ENCODE measurements at places on chromosomes 4 and X.

- ATAC-seq: no peak
Observed at GRCh38 chr4:24053934-24054333, 164.1 kb upstream of the PPARGC1A start.

GRCh38 chrX:46376246-46376885 lies 168.9 kb downstream of the ZNF674 start:
- peak; percentile 95 for ATAC-seq

- no peak for ATAC-seq
Observed at GRCh38 chr4:133156556-133156955, 7.5 kb downstream of the PCDH10 start.

DNA sequence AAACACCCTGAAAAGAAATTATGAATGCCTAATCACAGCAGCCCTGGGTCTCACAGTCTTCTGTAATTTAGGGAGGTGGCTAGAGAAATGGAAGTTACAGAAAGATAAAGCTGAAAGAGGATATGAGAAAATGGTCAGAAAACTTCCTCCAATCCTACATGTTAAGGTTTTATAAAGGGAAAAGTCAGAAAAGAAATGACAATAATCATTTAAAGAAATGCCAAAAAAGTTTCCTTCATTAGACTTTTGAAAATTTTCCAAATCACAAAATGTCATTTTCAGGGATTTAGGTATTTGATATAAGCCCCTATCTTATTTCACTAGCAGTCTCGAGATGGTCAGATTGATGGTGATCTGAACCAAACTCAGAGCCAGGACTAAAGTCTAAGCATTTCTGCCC lies 276.2 kb downstream of the CHIC1 start:
- ATAC-seq: no peak

GRCh38 chrX:48540028-48540375 lies 488 bp downstream of the TBC1D25 start:
- ATAC-seq: peak; percentile 68

- no peak for ATAC-seq
Observed at GRCh38 chrX:118825227-118825626, 1.6 kb downstream of the ZCCHC12 start.

DNA sequence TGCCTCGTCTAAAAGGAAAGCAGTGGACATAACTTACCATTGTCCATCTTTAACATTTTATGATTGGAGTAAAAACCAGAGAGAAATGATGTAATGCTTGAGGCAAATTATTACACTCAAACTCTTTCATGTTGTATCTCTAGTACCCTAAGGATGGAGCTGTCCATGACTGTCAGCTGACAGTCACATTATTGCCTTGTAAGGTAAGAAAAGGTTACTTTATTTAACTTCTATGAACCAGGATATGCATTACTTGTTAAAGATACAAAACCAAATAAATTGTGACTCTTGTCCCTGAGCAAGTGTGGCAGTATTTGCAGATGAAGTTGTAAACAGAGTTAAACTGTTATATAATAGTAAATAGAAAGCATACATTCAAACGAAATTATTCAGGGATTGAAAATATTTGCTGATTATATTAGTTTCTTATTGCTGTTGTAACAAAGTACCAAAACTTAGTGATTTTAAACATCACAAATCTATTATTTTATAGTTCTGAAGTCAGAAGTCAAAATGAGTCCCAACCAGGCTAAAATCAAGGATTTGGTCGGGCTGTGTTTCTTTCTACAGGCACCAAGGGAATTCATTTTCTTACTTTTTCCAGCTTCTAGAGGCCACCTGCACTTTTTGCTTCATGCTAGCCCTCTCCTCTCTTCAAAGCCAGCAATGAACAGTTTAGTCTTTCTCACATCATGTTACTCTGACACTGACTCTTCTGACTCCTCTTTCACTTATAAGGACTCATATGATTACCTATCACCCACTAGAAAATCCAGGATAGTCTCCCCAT lies 113.8 kb downstream of the CEP44 start:
- no peak for ATAC-seq

DNA sequence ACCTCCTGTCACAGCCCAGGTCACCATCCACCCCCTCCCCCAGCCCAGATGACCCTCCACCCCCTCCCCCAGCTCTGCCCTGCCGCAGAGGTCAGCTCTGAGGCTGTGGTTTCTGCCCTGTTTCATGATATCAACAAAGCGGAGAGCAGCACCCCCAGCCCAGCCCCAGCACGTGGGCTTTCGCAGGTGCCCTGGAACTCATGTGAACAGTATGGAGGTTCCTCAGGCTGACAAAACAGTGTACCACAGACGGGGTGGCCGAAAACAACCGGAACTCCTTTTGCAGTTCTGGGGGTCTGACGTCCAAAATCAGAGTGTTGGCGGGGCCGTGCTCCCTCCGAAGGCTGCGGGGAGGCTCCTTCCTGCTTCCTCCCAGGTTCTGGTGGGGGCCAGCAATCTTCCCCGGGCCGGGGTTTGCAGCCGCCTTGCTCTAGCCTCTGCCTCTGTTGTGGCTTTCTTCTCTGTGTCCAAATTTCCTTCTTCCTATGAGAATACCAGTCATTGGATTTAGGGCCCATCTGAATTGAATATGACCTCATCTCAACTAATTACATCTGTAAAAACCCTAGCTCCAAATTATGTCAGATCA lies 7.9 kb upstream of the PSAPL1 start:
- ATAC-seq: no peak

DNA sequence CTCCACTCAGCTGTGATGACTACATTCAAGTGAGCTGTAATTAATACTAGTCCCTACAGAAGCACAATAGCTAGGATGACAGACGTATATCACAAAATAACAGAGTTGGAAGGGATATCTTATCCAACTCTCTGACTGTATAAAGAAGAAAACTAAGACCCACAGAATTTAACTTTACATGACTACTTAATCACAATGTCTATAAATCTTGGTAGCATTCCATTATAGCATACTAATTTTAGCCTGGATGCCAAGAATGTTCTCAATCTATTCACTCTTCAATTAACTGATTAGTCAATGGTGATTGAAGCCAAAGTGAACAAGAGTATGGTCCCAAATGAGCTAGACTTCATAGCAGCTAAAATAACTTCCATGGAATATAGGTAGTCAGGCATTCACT lies 31.2 kb downstream of the RPS6KA6 start:
- no peak for ATAC-seq

GRCh38 chr4:78653655-78654054 lies 102.1 kb downstream of the ANXA3 start:
- ATAC-seq: peak; percentile 56

- ATAC-seq: peak; percentile 11
Observed at GRCh38 chrX:19627533-19627932, 112.2 kb upstream of the MAP3K15 start.

DNA sequence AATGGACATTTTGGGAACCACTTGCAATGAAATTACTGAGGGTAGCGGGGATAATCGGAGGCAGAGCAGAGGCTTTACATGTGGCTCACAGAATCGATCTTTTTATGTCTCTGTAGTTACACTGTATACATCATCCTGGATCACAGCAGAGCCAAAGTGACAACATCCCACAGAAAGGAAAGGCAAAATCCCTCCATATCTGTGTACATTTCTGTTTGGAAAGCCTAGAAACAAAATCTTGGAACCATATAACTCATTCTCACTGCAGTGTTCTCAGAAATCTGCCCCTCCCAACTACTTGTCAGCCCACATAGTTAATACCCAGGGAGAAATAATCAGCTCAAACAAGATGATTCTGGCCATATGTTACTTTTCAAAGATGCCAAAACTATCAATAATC lies 211.6 kb downstream of the DCLK2 start:
- no peak for ATAC-seq

DNA sequence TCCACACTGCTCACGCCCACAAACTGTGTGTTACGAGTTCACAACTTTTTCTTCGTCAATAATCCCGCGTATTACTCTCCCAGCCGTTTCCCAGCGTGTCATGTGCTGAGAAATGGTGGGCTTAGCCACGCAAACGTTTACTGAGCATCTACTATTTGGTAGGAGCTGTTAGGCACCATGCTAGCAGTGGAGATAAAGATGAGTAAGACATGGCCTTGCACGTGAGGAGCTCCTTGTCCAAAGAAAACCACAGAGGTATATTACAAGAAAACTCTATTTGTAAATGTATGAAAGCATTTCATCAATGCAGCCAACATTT lies 821 bp upstream of the TMEM128 start:
- no peak for ATAC-seq

GRCh38 chrX:129529685-129530281 lies 6.5 kb upstream of the SMARCA1 start:
- ATAC-seq: peak; percentile 56

DNA sequence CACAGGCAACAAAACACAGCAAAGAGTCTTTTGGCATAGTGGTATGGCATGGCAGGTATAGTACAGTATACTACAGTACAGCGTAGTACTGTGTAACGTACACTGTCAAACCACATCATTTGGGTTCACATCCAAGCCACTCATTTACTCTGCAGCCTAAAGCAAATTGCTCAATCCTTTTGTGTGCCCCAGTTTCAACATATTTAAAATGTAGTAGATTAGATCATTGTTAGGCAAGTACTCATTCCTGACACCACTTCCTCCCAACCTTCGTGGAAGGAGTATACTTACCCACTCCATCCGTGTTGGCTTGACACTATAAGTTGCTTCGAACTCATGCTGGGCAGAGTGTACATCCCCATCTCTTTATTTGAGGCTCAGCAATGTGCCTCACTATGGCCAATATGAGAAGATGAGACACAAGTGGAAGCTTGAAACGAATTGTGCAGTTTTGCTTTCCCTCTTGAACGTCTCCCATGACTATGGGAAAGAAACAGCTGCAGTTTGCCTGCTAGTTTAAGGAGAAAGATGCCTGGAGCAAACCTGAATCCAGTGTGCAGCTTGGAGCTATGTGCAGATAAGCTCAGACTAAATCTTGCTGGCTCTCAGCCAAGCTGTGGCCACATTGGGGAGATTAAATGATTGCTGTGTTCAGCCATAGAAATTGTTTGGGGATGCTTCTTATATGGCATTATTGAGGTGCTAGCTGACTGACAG lies 85.7 kb upstream of the TBL1X start:
- ATAC-seq: no peak

GRCh38 chr4:46992338-46992737 lies 1.0 kb downstream of the GABRA4 start:
- ATAC-seq: no peak

- ATAC-seq: no peak
Observed at GRCh38 chr4:100519205-100519604, 1.4 kb upstream of the EMCN start.

DNA sequence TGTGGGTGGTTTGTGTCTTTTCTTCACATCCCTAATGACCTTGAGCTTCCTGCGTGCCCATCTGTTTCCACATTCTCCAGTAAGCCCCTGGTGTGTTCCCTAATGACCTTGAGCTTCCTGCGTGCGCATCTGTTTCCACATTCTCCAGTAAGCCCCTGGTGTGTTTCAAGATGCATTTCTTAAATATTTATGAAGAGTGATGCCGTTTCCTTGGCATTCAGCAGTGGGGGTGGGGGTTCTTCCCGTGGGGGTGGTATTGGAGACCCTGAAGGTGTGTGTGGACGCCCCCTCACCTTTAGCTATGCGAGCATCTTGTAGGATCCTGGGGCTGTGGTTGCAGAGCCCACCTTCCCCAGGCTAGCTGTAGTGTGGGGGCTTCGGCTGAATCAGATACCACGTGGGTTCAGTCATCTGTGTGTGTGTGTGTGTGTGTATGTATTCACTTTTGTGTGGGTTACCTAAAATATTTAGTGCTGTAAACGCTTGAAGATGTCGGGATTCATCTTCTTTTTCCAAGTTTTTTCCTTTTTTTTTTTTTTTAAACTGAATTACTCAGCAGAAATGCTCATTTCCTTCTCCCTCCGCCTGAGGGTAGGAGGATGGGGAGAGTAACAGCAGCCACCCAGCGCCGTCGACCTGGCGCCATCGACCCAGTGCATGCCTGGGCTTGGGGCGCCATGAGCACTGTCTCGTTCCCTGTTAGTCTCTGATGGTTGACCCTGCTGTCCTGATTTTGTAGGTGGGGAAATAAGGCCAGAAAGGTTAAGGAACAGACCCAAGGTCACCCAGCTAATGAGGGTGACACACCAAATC lies 9.9 kb downstream of the NSG1 start:
- ATAC-seq: no peak

- no peak for ATAC-seq
Observed at GRCh38 chr4:95644417-95644816, 95.6 kb upstream of the UNC5C start.

DNA sequence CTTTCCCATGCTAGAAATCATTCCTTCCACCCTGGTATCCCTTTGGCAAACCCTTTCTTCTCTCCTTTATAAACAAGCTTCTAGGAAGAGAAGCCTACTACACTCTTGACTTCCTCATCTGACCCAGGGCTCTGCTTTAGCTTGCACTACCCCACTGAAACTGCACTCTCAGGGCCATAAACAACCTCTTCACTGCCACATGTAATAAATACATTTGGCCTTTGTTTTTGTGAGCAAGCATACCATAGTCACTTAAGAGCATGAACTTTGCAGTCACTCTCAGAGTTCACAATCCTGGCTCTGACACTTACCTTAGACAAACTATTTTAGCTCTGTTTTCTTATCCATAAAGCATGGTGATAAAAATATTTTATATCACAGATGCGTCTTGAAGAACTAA lies 50.7 kb upstream of the USP38 start:
- ATAC-seq: no peak

DNA sequence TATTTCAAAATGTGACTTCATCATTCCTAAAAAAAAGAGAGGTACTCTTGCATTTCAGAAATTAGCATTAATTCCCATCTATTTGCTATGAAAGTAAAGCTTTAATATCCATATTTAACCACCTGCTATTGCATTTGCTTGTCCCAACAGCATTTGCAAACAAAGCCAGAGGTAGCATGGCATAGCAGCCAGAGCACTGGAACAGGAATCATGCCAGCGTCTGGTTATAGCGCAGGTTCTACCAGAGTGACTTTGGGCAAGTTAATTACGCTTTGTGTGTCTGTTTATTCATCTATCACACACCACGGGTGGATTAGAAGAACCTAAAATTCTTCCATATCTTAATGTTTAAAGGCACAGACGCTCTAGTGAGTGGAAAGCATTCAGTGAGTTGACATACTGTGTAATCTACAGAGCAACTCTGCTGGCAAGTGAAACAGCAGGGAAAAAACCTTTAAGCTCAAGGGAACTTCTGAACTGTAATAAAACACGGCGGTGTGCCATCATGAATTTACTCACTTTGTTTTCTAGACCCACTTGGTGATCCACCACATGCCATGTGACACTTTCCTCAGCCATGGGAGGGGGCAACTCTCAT lies 76.6 kb upstream of the QRFPR start:
- no peak for ATAC-seq

DNA sequence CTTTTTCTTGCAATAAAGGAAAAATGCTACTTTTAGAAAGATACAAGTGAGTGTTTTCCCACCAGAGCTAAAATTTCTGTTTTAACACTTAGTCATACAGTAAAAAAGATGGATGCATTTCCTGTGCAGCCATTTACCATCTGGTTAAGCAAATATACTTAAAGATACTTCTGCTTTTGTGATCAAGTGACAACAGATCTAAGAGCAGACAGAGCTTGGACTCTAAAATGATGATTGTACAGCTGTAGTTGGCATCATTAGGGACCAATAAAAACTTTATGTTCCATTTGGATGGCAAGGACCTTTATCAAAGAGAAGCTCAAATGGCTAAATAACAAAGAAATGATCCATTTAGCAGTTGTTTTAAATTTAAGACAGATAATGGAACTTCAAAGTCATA lies 270.8 kb downstream of the FSTL5 start:
- no peak for ATAC-seq
